ENCODE measurements at places on chromosomes 1 and 21. TPM values are rescaled to one million over a fixed set of nuclear protein-coding genes. Genes with fewer than 3 reads are reported as not detected.

The CFHR5 gene
- not detected for polyA plus RNA-seq

The CFAP74 gene
- 0.24 TPM for polyA plus RNA-seq

The SPATA1 gene
- polyA plus RNA-seq, result 1.9 TPM

The AKNAD1 gene
- 2.2 TPM for polyA plus RNA-seq

DNA sequence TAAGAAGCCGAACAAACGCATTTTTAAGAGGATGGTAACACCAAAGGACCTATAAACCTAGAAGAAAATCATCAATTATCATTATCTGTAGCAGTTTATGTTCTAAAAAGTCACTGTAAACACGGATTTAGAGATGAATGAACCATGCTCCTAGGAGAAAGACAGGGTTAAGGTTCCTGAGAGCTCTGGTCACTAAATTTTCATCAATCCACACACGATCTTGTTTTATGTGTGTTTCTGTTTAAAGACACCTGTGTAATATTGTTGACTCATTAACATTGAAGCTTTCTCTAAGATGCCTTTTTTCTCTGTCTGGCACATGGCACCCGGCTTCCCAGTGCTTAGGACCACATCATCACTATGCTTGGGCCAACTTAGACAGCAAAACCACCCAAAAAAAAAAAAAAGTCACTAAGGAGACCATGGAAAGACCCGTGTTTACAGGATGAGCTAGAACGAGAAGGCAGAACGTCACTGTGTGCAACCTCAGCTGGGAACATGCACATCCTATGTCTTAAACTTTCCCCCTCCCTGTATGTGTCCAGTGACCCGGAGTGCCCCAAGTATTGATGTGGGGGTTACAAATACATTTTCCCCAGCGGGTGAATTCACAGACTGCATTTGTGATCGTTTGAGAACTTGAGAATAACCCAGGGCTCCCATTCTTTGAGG lies 55.8 kb upstream of the PDE9A start:
- DNase-seq, result no peak

DNA sequence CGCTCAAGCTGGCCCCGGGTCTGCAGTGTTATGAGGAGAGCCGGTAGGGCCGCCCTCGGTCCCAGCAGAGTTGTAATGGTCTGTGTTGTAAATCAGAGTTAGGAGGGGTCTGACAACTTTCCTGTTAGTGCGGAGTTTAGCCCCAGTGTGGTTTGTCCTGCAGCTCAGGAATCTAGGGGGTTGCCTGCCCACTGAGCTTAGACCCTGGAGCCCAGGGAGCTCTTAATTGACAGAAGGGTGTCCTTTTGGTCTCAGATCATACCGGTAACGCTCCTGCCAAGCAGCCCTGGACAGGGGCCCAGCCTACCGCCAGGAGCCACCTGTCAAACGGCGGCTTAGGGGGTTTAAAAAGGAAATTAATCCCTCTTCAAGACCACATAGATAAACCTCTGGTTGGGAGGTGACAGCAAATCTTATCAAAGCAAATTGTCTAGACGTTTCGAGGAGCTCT lies 164.4 kb downstream of the DYRK1A start:
- DNase-seq, result no peak

- DNase-seq, result no peak
These were observed 21.5 kb downstream of the GNG12 start for GRCh38 chr1:67811781-67812180.

GRCh38 chr1:200428482-200429205 lies 18.8 kb upstream of the ZNF281 start:
- no peak for DNase-seq

- peak; percentile 2 for DNase-seq
These were observed 609 bp downstream of the PIGK start for GRCh38 chr1:77218477-77219165.

- no peak for DNase-seq
These were observed 15.4 kb downstream of the ACTRT2 start for GRCh38 chr1:3036447-3037280.

GRCh38 chr1:167118188-167118587 lies 24.3 kb downstream of the STYXL2 start:
- DNase-seq, result no peak

DNA sequence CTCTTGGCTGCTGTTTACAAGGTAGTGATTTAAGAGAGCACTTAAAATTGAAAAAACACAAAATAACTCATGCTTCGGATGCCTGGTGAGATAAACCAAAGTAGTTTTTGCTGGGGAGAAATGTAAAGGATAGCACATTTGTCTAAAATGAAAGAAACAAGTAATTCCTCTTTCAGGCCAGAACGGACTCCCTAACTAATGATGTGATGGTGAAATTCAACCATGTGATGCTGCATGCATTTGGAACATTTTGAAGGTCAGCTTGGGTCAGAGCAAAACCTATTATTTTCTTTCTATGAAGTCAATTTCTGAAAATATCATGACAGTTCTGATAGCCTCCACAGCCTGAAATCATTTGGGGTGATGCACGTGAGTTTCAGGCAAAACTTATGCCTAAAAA lies 27.6 kb downstream of the NMNAT2 start:
- no peak for DNase-seq

GRCh38 chr1:246001142-246001836 lies 505.8 kb downstream of the SMYD3 start:
- no peak for DNase-seq
